Naive B cell (primary cell): ENCODE measurements at places on chromosomes 2 and 18.

GRCh38 chr18:58580623-58581022, 48.3 kb downstream of the ALPK2 start:
- DNase-seq, result no peak

DNA sequence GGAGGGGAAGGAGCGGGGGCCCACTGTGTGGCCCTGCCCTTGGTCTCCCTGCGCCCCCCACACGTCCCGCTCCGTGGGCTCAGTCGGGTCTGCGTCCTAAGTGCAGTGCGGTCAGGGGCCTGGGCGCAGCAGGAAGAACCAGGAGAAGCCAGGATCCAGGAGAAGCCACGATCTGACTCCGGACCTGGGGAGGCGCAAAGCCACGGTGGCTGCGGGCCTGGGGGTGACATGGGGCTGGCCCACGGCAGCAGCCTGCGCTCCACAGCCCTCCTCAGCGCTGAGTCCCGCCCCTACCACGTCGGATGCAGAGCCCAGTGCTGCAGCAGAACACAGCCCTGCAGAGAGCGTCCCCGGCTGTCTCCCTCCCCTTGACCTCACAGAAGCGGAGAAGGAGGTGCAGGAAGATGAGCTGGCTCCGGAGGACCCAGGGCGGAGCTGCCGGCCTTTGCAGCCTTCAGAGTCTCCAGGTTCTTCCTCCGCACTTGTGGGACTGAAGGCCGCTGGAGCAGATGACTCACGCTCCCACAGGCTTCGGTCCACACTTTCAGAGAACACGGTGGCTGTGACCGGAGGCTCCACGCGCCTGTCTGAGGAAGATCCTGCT, 589.2 kb upstream of the SALL3 start:
- no peak for DNase-seq

GRCh38 chr2:25558262-25558661, 115.1 kb downstream of the DTNB start:
- no peak for DNase-seq

DNA sequence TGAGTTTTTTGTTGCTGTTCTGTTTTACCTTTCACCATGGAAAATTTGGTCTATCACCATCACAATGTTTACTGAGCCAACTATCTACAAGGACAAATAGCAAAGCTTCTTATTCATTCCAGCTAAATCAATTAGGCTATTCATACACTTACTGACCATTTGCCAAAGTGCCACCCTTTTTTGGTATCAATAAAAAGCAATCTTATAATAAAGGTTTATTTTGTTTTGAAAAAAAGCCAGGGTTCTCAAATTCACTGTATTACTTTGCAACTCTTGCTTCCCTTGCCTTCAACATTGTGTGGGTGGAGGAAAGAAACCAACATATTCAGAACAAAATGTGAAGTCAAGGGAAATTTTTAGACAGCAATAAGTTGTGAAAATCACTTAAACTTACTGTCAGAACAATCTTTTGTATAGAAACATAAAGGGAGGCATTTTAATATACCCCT, 15.3 kb downstream of the PELI1 start:
- DNase-seq, result no peak

DNA sequence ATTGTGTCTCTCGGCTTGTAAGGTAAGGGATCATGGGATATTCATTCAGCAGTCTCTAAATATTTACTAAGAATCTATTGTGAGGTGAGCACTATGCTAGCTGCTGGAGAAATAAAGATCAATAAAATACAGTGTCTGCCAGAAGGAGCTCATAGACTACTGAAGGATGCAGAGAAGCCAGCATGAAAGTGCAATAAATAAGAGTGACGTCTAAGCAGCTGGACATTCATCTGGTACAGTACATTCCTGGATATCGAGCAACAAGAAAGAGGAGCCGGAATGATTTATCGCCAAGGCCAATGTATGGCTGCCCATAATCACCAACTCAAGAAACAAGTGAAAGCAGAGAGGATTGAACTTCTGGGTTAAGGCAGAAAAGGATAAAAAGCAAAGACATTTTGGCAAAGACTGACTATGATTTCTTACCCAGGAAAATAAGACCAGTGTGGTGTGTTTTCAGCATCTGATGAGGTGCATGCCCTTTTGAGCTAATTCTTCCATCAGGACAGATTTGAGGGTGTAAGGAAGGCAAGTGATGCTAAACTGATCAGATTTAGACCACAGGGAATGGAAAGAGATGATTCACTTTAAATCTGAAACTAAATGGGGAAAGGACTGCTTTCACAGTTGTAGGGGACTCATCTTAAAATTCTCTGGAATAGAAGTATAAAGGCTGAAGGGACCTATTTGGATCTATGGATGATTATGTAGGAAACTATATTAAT, 18.7 kb upstream of the LMAN1 start:
- no peak for DNase-seq

GRCh38 chr2:152431370-152432098, 96.6 kb downstream of the FMNL2 start:
- no peak for DNase-seq

- DNase-seq, result no peak
Measured at GRCh38 chr2:158725441-158725891, 69.7 kb upstream of the DAPL1 start.

GRCh38 chr2:154375579-154375931, 322.9 kb upstream of the KCNJ3 start:
- DNase-seq, result no peak

DNA sequence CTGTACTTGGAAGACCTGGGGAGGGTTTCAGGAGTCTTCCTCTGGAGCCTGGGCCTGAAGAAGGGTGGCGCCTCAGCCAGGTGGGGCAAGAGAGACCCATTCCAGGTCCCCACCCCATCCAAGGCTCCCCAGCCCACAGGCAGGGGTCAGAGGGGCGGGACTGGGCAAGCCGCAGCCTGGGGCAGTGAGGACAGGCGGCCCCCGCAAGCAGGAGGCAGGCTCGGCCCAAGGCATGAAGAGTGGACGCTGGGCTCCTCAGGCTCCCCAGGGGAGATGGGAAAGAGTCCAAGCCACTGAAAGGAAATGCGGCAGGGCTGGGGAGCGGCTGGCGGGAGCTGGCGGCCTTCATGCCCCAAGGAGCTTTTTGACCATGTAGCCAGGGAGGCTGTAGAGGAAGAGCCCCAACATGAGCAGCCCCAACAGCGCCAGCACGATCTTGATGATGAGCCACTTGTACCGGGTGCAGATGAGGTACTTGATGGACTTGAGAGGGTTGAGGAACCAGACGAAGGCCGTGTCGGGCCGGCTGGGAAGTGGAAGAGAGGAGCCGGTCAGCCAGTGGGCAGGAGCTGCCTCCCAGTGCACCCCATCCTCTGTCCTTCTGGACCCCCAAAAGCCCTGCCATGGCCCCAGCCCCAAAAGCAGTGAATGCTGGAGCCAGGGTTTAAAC, 20.1 kb downstream of the OTOF start:
- no peak for DNase-seq

DNA sequence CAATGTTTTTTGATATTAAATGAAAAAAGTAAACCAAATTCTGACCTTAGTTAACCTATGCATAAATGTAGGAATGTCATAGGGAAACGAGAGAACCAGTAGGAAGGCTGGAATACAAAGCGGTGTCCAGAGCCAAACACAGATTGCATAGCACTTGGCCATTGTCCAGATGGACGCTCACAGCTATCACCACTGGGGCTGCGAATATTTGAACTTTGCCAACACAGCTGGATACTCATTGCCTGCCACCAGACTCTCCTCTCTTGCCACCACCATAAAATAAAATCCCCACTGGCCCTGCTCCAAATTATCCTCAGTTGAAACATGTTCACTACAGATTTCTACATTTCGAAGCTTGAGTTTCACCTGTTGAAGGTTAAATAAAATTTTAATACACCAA, 159.3 kb upstream of the GULP1 start:
- DNase-seq, result no peak

DNA sequence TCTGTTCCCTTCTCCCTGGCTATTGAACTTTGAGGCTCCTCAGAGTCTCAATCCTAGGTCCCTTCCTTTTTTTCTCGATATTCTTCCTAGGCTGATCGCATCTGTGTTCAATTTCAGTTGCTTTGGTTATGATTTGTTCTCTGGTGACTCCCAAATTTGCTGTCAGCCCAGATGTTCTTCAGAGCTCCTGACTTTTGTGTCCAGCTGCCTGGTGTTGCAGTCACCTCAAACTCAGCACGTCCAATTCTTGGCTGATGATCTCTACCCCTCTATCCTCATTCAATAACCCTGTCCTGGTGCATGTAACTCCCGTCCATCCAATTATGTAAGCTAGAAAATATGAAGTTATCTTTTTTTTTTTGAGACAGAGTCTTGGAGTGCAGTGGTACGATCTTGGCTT, 31.4 kb downstream of the DIS3L2 start:
- DNase-seq, result no peak

- DNase-seq, result no peak
Measured at GRCh38 chr2:134408791-134409190, 154.9 kb downstream of the MGAT5 start.

DNA sequence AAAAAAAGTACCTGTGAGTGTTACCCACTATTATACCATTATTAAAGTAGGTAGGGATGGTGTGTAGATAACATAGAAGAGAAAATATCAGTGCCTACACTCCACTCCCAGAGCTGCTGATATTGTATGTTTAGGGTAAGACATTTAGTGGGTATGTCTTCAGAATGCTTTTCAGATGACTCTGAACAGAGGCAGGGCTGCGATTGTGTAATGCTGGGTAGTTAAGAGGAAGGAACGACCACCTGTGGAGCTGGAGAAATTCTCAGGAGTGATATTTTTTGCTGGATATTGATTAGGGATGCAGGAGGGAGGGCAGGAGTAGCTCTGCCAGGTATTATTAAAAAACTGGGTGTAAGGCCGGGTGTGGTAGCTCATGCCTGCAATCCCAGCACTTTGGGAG, 2.8 kb downstream of the CNOT11 start:
- DNase-seq, result no peak

DNA sequence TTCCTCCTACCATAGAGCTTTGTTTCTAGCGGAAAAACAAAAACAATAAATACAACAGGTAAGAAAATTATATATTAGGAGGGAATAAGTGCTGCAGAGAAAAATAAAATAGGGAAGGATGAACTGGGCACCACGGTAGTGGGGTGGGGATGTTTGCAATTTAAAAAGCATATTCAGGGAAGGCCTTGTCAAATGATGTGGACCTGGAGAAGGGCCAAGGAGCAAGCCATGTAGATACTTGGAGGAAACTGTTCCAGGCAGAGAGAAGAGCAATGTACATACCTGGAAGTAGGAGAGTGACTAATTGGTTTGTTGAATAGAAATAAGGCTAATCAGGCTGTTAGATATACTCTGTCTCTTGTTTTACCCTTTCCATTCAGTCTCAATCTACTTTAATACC, 136.5 kb downstream of the ROCK1 start:
- DNase-seq, result no peak

DNA sequence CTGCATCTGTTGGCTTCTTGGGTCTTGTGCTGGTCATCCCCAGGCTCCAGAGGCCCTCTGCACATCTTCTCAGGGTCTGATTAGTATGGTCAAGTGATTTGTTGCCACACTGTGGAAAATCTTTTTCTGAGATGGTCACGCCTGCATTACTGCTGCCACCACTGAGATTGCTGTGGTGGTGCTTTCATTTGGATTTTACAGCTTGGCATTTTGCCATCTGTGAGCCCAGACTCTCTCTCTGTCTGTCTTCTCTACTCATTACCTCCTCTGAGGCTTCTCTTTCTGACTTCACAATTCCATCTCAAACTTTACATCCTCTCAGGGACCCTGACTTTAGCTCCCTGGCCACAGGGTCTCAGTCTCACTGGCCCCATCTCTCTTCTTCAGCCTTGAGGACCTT, 154.6 kb downstream of the LRRTM1 start:
- DNase-seq, result no peak

DNA sequence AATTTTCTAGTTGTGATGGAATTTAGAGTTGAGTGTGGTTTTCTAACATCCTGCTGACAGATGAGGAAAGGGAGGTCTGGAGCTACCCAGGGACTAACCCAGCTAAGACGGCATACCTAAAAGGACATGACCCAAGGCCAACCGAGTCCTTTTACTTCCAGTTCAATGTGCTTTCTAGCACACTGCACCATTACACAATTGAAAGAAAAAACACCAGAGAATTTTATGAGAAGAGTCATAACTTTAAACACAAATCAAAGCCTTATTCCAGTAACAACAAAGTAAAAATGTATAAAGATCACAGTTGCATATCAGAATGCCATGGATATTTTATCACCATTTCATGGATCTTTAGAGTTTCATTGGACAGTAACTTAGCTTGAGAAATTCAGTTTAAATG, 480.3 kb downstream of the MEIS1 start:
- no peak for DNase-seq

- DNase-seq, result no peak
Measured at GRCh38 chr2:176205126-176205525, 16.7 kb downstream of the HOXD1 start.

DNA sequence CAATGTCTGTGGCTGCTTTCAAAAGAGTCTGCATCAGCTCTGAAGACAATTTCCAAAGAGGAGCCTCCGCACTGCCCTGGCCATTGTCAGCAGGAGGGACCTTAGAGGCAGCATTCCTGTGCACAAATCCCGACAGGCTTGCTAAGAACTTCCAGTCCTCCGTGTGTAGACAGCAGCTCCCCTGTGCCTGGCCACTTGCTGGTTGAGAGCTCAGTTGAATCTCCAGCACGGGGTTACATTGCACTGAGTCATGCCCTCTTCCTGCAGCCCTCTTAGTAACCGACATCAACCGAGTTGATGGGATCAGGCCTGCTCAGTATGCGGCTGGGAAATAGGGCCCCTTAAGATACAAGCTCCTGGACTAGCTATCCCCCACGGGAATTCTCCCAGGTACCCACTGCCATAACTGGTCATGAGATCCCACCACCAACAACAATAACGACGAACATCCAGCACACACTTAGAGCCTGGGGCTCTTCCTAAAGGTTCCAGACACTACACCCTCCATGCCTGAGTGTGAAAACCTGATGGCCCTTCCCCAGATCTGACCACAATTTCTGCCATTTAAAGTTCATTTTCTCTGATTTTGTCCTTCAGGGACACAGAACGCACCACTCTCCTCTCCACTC, 12.0 kb downstream of the ATP6V1B1 start:
- no peak for DNase-seq

DNA sequence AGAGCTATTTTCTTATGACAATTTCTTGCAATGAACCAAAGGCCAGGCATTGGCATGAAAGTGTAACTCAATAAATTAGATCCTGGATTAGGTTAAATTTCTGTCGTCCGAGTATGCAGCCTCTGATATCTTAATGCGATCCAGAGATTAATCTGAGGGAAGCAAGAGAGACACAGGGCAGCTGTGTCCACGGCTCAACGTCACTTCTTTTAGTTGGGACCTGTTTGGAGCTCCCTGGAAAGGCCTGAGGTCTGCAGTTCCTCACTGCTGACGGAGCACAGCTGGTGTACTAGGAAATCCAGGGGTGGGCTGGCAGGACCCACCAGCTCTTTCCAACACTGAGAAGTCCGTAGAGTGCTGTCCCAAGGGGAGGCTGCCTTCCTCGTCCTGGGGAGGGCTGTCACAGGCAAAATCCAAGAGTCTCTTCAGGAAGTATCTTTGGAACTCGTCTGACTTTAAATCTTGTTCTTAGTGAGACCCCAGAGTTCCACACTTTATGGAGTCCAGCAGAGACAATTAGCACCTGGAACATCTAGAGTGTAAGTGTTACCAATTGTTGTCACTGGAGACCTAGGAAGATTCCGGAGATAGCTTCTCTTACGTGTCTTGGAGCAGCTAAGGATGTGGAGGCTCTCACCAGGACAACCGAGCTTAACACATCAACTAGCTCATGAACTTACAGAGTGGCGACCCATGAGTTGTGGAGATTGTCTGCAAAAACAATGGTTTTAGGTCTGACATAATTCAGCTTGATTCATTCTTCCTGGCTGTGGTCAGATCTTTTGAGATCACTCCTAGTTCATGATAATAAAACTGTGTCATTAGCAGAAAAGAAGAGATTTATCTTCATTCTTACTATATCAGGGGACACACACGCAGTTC, 173.7 kb downstream of the ACKR3 start:
- no peak for DNase-seq

- DNase-seq, result peak; percentile 39
Measured at GRCh38 chr2:173898178-173898668, 67.0 kb downstream of the SP3 start.
